ENCODE measurements at places on chromosomes 16 and 17.

GRCh38 chr17:72359274-72359673 lies 238.5 kb downstream of the SOX9 start:
- DNase-seq: no peak

- no peak for DNase-seq
These were observed 191.4 kb downstream of the SLC39A11 start for GRCh38 chr17:72901083-72901482.

DNA sequence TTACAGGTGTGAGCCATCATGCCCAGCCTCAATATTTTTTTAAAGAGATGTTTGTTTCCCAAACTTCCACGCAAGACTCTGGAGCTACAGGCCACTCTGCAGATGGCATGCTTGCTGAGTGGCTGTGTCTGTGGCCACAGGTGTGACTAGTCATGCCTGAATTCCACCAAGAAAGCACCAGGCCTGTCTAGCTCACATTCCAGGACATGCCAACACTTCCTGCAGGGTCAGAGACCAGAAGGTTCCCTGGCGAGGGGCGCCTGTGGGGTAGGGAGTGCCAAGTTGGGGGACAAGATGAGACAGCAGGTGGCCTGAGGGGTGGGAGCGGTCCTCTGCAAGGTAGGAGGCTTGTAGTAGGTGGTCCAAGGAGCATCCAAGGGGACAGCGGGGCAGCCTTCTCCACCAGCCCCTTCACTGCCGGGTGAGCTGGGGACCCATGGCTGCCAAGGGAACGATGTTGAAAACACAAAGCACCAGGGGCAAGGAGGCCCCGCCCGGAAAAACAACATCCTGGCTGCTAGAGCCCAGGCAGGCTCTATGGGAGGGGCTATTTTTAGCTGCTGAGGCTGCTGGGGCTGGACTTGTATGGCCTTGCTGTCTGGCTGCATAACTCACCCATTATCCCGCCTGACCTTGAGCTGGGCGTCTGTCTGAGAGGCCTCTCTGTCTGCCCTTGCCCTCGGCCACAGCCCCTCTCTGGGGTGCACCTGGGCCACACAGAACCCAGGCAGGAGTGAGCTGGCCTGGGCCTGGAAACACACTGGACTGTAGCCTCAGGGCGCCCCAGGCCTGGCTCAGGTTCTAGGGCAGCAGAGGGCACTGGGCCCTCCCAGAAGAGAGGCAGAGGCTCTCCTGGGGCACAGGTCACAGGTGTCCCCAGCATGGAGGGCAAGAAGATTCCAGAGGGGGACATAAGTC lies 5.7 kb downstream of the TRIM47 start:
- DNase-seq: no peak

- peak; percentile 36 for DNase-seq
These were observed 858 bp downstream of the MMD start for GRCh38 chr17:55420776-55421178.

DNA sequence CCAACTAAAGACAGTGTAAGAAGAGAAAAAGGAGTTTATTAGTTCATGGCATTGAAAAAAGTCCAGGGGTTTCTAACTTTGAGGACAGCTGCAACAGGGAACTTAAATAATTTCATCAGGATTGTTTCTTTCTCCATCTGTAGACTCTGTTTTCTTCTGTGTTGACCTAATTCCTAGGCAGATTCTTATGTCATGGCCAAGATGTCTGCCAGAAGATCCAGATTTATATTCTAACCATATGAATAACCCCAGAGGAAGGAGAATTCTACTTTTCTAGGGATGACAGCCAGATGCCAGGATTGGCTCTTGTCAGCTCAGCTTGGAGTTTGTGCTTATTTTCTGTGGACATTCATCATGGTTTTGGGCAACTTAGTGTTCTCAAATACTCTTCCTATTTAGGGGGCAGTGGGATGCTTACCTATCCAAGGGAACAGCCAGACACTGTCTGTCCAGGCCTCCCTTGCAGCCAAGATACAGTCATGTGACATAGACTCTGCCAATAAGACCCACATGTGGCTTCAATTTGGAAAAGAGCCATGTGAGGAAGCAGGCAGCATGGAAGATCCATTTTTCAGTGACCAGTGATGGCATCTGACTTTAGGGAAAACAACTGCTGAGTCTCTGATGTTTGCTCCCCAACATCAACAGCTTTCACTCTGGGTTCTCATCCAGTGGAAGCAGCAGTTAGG lies 18.2 kb downstream of the PCTP start:
- no peak for DNase-seq

Measured in stimulated activated CD4-positive, alpha-beta T cell treated with anti-CD3 and anti-CD28 coated beads, Interleukin-4, amount 100 ng/mL, for 1 hour (primary cell).